ENCODE measurements at places on chromosomes 2 and 18. TPM values are rescaled to one million over a fixed set of nuclear protein-coding genes. Genes with fewer than 3 reads are reported as not detected.

The LHCGR gene
- not detected for total RNA-seq

The MARCO gene
- 2.7 TPM for total RNA-seq

The SIX2 gene
- total RNA-seq = not detected

The DPP10 gene
- 6.1 TPM for total RNA-seq

The B3GNT7 gene
- 461 TPM for total RNA-seq

The CNPPD1 gene
- total RNA-seq = 119 TPM

The FASTKD2 gene
- total RNA-seq = 21.8 TPM

The TCF23 gene
- not detected for total RNA-seq

DNA sequence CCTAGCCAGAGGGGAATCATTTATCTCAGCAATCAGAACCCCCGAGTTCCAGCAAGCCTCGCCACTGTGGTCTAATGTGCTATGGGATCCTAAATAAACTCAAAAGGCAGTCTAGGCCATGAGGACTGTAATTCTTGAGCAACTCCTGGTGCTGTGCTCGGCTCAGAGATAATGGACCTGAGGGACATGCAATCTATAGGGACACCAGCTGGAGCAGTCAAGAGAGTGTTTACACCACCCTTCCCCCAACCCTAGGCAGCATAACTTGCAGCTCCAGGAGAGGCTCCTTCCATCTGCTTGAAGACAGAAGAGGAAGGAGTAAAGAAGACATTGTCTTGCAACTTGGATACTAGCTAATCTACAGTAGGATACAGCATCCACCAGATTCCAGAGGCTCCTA, 225.5 kb upstream of the KLHL14 start:
- DNase-seq = no peak

DNA sequence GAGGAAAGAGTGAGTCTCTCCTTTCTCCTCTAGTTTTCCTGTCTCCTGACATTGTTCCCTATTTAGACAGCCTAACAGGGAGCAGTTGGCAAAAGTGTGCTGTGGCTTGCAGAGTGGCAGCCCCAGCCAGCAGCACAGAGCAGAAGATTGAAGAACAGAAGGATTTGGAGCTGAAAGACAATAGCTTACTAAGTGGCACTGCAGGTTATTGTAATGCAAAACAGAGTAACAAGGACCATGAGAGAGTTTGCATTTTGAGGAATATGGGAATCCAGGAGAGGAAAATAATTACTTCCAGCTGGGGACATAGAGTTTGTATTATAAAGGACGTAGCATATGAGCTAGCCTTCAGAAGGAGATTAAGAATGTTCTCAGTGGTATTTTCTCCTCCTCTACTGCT, 342.4 kb downstream of the AKAIN1 start:
- no peak for DNase-seq

- DNase-seq = no peak
These were observed 84.0 kb downstream of the HDAC4 start for GRCh38 chr2:239316562-239317465.

GRCh38 chr2:159677654-159678053, 34.7 kb upstream of the MARCHF7 start:
- no peak for DNase-seq

GRCh38 chr2:160477032-160477431, 16.6 kb downstream of the RBMS1 start:
- no peak for DNase-seq

DNA sequence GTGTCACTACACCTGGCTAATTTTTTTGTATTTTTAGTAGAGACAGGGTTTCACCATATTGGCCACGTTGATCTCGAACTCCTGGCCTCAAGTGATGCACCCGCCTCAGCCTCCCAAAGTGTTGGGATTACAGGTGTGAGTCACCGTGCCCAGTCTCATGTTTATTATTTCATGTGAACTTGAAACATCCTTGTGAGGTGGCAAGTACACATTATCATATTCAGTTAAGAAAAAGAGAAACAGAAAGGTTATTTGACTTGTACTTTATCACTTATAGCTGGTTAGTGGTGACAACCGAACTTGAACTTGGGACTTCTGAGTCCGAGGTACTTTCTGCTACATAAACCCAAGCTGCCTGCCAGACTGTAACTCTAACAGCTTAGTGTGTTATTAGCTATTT, 24.4 kb downstream of the ABHD3 start:
- no peak for DNase-seq

GRCh38 chr2:222797871-222798270, 63.0 kb upstream of the ACSL3 start:
- no peak for DNase-seq

DNA sequence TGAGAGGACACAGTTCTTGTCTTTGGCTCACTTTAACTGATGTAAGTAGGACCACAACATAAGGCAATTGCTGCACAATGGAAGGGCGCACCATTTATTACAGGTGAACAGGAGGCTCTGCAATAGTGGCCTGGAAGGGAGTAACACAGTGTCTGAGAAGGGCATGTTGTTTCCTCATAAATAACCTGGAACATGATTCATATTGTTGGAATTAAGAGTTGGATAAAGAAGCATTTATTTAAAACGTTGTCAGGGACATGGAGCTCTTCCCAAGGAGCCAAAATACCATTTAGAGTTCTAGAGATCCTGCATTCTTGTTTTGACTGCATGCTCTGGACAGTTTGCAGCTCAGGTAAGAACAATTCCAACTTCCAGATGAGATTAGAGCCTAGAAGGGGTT, 110.4 kb downstream of the PLCL1 start:
- DNase-seq = no peak

GRCh38 chr2:74399785-74400184, 19.7 kb upstream of the DCTN1 start:
- DNase-seq = no peak

GRCh38 chr18:63284827-63285733, 34.5 kb downstream of the BCL2 start:
- peak; percentile 44 for DNase-seq

GRCh38 chr2:112077814-112078213, 22.7 kb downstream of the TMEM87B start:
- DNase-seq = no peak

DNA sequence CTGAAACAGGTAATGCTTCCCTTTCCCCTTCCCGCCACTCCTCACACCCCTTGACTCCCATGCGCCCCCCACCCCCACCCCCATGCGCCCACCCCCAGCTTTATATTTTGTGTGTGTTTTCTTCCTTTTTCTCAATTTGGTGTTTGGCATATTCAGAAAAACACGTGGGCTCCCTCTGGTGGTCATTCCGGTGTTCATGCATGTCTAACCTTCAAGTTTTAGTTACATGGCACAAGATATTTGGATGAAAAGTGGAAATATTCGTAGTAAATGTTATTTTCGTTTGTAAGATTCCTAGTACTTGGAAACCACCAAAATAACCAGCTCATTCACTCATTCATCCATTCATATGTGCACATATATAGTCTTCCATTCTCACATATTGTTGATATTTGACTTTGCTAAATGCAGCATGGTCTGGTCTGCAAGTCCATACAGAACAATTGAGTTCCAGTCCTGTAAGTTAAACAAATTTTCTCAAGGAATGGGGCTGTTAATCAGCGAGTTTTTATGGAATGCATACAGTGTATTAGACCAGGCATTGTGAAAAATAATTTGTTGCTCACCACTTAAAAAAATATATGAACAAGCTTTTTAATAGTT, 143.6 kb upstream of the MAP3K20 start:
- no peak for DNase-seq

DNA sequence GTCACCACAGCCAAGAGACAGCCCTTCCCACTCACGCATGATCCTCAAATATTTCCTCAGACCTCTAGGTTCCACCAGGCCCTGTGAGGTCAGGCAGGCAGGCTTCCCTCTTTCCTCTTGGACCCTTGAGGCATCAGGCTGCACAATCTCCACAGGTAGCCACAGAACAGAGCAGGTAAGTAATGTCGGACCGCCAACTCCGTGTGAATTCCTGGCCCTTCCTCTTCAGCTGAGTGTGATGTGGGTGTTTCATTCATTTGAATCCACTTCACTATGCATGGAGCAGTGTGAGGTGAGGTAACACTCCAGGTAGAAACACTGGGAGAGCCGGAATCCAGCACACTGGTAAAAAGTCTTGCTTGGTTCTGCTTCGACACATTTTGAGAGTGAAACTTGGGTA, 44.0 kb downstream of the MRPL35 start:
- DNase-seq = no peak

DNA sequence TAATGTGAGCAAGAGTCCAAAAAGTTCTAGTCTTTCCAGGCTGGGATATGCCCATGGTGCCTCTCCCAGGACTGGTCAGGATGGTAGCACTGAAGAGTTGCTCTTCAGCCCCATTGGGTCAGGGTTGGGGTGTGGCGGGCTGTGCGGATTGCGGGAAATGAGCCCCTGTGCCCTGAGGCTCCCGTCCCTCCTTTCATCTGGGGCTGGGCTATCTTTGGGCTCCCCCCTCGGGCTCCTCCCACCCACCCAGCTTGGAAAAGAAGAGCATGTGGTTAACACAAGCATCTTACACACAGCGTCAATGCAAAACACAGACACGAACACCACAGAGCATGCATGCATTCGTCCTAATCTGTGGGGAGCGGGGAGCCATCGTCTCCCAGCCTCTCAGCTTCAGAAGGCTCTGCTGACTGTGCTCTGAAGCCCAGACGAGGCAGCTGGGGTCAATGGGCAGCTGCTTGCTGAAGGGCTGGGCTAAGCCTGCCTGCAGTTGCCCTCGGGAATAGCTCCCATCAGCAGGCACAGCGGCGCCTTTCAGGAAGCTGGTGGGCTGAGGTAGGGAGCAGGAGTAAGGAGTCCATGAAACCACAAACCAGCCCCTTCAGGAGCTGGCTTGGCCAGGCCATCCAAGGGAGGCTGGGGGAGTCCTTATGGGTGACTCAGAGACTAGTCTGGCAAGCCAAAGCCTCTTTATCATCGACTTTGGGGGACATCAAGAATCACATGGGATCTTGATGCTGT, 112.9 kb downstream of the CLIP4 start:
- no peak for DNase-seq

GRCh38 chr2:175167792-175168563, at the start of gene ATF2:
ATF2 (minus strand) TSS chr2:175168203; CDS start chr2:175136443, 31,760 bp downstream.
- peak; percentile 96 for DNase-seq

DNA sequence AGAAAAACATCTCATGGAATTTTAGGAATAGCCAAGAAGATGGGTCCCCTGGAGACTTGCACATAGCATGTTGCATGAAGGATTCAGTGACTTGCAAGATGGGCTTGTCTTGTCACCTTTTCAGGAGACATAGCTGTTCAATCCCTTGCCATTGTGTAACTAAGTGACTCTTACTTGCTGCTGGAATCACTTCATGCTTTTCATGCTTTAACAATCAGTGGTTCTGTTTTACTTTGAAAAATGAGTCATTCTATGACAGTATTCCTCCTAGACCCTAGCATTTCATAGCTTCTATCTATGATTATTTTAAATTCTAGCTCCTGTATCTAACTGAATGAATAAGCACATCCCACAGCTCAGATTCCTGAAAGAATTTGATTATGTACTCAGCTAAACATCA, 2.8 kb downstream of the KYNU start:
- DNase-seq = no peak

DNA sequence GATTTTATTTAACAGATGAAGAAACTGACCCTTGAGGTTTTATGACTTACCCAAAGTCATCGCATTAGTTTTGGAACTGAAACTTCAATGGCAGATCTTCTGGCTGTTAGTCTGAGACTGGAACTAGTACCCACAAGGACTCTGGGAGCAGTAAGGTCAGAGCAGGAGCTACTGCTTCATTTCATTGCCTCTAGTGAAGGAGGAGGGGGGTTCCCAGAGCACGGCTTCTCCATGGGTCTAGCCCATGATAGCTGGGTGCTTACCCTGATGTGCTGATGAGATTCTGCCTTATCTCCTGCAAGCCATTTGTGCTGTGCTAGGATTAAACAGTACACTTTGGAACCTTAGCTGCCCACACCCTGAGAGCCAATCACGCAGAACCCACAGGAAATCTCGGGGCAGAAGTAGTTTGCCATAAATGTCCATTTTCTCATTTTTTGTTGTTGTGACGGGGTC, 5.4 kb upstream of the RNASEH1 start:
- no peak for DNase-seq

DNA sequence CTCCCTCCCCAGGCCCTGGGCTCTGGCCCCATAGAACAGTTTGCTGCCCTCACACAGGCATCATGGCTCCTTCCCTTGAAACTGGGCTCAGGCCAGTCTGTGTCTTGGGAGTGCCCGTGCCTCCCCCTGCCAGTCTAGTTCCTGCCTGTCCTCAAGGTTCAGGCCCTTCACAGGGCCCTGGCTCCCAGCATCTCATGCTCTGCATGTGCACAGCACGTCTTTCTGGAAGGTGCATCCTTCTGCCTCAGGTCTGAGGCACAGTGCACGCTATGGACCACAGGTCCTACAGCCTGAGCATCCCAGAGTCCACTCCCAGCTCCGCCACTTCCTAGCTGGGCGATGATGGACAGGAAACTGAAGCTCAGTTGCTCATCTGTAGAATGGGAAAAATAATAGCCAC, 35.6 kb upstream of the FOSL2 start:
- DNase-seq = no peak

GRCh38 chr18:51301376-51301775, 103.9 kb upstream of the MEX3C start:
- DNase-seq = no peak

DNA sequence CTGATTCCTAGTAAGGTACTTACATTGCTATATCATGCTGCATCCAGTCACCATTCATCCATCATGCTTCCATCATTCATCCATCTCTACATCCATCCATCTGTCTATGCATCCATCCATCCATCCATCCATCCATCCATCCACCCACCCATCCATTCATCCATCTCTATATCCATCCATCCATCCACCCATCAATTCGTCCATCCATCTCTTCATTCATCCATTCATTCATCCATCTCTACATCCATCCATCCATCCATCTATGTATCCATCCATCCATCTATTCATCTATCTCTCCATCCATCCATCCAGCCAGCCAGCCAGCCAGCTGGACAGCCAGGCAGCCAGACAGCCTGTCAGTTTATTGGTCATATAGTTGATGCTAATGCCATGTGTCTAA, 20.7 kb downstream of the PRKCE start:
- no peak for DNase-seq

Measured in left colon (tissue), 2 donors.